ENCODE measurements at places on chromosomes 16 and 17.

DNA sequence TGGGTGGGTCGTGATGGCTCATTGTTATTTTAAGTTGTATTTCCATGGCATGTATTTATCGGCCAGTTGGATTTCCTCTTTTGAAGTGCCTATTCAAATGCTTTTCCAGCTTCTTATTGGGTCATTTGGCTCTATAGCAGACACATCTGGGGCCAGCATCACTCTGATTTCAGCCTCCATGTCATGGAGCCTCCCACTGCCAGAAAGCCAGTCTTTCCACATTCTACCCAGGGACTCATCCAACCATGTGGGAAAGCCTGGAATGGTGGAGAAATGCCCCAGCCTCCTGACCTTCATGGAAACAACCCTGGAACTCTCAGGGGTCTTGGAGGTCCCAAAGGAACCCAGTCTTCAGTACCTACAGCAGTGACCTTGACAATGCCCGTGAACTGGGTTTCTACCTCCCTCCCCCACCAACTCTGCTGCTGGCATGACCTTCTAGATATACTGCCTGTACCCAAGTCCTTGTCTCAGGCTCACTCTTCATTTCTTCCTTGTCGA, 33.8 kb upstream of the ADGRG1 start:
- no peak for DNase-seq

- no peak for DNase-seq
Measured at GRCh38 chr17:69579961-69580677, 165.6 kb downstream of the MAP2K6 start.

- DNase-seq: no peak
Measured at GRCh38 chr17:40980117-40980516, 4.0 kb downstream of the KRT40 start.

DNA sequence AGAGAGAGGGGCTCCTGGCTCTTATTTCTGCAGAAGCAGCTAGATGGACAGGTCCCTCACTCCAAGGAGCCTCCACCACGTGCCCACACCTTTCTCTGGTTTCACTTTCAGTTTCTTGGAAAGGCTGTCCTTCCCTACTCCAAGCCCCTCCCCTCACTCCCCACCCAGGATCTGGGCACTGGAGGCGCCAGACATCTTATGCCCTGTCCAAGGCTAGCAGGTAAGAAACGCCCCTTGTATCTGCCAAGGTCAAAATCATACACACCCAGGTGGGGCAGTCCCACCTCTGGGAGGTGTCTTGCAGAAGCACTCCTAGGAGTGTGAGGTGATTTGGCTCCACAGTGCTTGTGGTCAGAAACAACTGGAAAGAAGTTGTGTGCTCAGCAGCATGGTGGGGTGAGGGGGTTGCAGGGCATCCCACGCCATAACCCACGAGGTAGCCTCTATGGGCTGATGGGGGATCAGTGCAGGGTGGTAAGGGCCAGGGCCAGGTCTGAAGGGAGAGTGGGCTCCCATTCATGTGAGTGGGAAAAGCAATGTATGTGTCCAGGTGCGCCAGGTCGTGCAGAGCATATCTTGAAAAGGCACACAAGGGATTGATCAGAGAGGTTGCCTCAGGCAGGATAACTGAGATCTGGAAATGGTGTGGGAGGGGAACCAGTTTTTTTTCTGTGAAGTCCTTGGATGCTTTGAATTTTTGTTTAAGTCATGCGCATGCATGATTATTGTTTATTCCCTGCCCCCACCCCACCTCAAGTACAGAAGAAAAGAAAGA, 31.8 kb upstream of the PRM1 start:
- DNase-seq: peak; percentile 72

DNA sequence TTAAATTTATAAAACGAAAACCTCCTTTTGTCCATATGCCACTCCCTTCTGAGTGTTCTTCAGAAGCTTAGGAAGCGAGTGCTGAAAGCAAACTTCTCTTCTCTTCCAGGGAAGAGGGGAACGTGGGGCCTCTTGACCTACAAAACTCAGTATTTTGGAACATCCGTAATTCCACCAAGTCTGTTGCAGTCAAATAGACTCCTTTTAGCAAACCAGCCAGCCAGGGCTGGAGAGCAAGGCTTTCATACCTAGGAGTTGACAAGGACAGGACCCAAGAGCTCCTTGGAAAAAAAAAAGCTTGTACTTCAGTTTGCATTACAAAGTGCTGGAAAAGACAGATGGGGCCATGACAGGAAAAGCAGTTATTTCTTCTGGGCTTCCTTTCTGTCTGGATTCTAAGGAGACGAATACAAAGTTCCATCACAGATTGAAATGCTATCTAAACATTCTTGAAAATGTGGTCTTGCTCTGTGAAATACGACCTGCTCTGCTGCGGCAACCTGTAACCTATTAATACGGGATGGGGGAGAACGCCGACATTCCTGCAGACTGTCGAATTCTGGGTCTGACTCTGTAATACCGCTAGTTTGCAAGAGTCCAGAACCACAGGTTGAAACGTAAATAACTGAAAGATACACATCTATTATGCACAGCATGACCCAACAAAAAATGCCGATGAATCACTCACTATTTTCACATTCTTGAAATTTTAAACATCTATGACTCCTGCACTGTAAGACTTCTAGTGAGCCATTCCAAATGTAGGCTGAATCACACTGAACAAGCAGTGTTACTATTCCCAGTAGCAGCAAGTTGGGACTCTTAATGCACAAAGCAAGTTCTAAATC, 20.6 kb downstream of the VPS53 start:
- DNase-seq: peak; percentile 94

- peak; percentile 76 for DNase-seq
Measured at GRCh38 chr17:38730526-38731379, 612 bp downstream of the CISD3 start.

DNA sequence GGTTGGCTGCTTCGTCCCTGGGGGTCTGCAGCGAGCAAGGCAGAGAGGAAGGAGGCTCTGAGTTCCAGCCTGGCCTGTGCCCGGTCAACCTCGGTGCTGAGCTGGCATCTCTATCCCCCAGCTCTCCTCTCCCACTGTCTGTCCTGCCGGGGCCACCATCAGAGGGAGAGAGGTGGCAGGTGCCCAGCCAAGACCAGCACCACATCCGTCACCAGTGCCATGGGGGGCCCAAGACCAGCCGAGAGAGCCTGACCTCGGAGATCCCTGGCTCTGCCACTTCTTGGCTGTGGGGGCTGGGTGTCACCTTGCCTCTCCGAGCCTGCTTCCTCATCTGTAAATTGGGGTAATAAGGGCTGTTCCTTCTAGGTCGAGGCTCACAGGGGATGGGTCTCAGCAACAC, 560 bp upstream of the P2RX1 start:
- DNase-seq: no peak

GRCh38 chr17:42132941-42133340, 10.3 kb downstream of the HSPB9 start:
- DNase-seq: peak; percentile 80

- DNase-seq: peak; percentile 3
Measured at GRCh38 chr16:825341-826061, 25.0 kb upstream of the GNG13 start.

GRCh38 chr17:41728056-41728455, 6.4 kb downstream of the HAP1 start:
- DNase-seq: no peak

DNA sequence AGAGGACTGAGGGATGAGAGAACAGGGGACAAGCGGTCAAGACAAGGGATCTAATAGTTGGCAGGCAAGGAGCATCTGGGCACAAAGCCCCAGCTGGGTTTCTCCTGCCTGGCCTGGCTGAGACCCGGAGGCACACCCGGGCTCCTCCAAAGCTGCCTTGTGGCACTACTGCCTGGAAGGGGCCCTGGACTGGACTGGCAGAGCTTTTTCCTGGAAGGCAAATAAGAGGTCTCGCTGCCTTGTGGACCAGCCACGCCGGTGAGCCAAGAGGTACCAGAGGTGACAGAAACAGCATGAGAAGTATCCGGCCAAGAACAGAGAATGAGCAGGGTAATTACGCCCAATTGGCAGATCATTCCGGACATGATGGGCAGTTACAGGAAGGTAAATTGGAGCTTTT, 64.6 kb downstream of the GTF3C1 start:
- DNase-seq: no peak

DNA sequence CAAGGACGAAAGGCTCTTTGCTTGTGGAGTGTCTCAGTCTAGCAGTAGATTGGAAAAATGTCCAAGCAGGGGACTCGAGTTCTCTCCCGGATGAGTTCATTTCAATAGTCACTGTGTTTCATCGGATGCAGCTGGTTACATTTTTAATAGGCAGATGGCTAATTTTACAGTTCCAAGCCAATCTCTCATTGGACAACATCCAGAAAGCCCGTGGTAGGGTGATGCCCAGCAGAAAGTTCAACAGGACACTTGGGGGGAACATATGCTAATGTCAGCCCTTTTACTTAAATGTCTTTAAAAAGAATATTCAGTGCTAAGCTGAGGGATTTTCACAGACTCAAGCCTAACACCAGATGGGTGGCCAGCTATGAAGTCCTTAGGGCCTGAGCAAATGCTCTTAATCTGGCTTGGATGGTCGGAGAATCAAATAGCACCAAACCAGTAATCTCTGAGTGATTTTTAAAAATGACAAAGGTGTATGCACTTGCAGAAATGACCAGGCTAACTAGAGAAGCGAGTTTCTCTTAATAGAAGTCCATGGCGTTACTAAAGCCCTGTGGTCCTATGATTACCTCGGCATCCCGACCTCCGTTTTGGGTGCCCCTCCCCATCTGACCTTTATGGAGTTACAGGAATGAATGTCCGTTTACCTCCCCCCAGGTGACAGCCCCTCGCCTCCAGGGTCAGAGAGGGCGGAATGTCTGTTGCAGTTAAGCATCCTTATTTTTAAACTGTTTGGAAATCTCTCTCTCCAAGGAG, 289.2 kb upstream of the SALL1 start:
- no peak for DNase-seq

All from fibroblast of villous mesenchyme (primary cell).